ENCODE measurements at places on chromosomes 4 and X.

- peak; percentile 60 for DNase-seq
Observed at GRCh38 chr4:40976343-40976742, 226.6 kb downstream of the NSUN7 start.

- peak; percentile 83 for DNase-seq
Observed at GRCh38 chr4:73661646-73662119, 41.4 kb upstream of the RASSF6 start.

- no peak for DNase-seq
Observed at GRCh38 chr4:186351668-186352194, 85.7 kb downstream of the F11 start.

GRCh38 chr4:62260254-62260653 lies 1060.1 kb downstream of the ADGRL3 start:
- DNase-seq, result no peak

DNA sequence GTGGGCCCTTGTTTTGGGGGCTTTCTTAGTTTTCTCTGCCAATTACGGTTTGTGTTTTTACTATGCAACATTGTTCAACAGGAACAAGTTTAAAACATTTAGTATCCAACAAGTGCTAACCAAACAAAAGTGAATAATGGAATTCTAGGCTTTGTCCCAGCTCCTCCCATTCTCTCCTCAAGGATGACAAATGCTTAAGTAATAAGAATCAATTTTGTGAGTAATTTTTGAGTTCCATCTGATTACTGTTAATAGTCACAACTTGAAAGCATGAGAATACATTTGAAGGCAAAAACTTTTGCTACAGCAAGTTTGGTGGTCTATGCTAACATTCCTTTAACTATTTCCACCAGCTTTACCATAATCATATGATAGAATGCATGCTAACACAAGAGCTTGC lies 78.1 kb upstream of the HPGD start:
- DNase-seq, result peak; percentile 24

- DNase-seq, result no peak
Observed at GRCh38 chr4:5125321-5125720, 74.0 kb downstream of the STK32B start.

- DNase-seq, result no peak
Observed at GRCh38 chr4:73586666-73587065, 33.6 kb downstream of the RASSF6 start.

DNA sequence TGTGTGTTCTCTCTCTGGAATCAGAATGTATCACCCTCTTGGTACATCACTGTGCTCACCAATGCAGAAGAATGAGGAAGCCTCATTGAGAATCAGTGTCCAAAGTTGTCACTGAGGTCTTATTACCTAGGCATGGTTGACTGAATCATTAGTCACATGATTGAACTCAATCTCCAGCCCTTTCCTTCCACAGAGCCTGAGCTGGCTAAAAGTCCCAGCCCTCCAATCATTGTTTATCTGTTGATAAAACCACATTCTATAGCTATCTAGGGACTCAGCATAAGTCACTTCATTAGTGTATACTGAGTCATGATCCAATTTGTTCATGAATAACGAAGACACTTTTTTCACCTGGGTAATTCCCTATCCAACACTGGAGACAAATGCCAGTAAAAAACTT lies 396.8 kb downstream of the TRAM1L1 start:
- DNase-seq, result no peak

DNA sequence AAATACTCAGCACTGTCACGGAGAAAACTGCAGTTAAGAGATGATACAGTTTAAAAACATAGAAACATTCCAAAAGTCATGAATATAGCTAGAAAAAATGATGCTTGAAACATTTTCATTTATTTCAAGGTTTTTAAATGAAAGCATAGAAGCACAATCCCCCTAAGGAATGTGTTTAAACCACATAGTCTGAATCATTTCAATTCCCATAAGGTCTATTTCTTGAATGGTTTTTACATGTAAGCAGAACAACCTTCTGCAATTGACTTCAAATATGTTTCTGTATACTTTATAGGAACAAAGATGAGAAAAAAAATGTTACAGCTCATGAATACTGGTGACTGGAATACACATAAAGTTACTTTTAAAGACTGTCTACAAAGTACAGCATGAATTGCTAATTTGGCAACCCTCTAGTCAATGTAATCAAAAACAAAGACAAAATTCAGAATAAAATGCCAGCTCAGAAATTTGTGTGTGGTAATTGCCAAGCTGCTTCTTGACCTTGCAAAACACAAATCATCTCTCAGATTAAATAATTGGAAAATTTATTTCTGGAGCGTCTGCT lies 886.4 kb upstream of the ADGRL3 start:
- DNase-seq, result no peak

Data from GM03348 (cell line).